Right renal cortex interstitium (tissue), 3 donors: ENCODE measurements at places on chromosomes 1 and 21.

DNA sequence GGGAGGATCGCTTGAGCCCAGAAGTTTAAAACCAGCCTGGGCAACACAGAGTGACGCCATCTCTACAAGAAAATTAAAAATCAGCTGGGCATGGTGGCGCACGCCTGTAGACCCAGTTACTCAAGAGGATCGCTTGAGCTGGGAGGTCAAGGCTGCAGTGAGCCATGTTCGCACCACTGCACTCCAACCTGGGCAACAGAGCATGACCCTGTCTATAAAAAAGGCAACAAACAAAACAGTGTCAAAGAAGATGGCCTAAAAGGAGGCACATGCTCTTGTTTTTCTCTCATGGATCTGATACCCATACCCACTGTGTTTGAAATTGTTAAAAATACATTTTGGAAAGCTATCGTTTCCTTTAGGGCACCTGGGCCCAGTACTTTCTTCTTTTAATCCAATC lies 191.7 kb downstream of the SLC45A1 start:
- no peak for DNase-seq

GRCh38 chr1:10635085-10635896 lies 160.5 kb downstream of the PEX14 start:
- DNase-seq, result no peak

DNA sequence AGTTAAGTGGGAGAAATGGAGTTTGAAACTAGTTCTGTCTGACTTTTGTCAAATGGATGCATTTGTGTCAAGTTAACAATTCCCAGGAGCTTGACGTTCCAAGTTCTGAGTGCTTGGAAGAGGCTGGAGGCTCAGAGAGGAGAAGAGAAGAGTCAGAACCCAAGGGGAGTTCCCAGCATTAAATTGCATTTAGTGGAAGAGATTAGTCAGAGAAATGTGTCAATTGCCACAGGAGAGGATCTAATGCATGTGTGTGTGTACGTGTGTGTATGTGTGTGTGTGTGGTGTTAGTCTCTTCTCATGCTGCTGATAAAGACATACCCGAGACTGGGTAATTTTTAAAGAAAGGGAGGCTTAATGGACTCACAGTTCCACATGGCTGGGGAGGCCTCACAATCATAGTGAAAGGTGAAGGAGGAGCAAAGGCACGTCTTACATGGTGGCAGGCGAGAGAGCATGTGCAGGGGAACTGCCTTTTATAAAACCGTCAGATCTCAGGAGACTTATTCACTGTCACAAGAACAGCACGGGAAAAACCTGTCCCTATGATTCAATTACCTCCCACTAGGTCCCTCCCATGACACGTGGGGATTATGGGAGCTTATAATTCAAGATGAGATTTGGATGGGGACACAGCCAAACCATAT lies 101.5 kb upstream of the TMEM51 start:
- DNase-seq, result no peak

- no peak for DNase-seq
Observed at GRCh38 chr1:223620297-223620897, 45.1 kb downstream of the CAPN8 start.

- peak; percentile 65 for DNase-seq
Observed at GRCh38 chr1:205356440-205357139, at the start of gene KLHDC8A. Gene KLHDC8A (minus strand): TSS chr1:205356922. CDS start chr1:205343604, 13,318 bp downstream.

DNA sequence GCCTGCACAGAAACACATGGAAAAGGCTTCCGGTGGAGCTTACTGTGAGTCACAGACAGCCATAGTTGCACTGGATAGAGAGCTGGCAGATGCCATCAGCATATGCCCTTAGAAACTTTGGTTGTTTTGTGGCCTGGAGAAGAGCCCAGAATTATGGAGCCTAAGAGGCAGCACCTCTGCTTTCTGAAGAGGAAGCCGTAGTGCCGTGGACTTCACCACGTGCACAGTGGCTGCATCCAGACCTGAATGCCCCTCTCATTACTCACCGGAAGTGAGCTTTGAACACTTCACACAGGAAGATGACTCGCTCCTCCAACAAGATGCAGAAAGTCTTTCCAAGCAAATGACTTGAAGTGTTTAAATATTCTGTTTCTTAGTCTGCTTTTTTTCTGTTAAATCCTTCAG lies 28.4 kb downstream of the JUN start:
- DNase-seq, result no peak

DNA sequence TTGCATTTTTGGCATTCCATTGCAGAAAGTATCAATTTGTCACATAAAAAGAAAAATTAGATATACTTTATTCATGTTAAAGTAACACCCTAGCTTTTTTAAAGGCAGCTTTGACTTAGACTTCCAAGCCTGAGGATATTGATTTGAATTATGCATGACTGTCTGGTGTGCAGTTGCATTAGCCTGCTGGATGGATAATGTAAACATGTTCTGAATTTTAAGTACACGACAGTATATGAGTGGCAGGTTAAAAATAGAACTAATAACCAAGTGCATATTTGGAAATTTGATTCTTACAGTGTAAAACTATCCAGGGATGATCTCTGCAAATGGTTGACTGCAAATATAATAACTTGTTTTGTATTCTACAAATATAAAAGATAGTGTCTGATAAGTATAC lies 124.0 kb downstream of the SYT14 start:
- no peak for DNase-seq

- DNase-seq, result no peak
Observed at GRCh38 chr1:28046716-28047115, 41.7 kb downstream of the EYA3 start.

- no peak for DNase-seq
Observed at GRCh38 chr1:245582026-245582425, 427.2 kb downstream of the KIF26B start.

- DNase-seq, result no peak
Observed at GRCh38 chr1:162548170-162548569, 13.4 kb upstream of the UAP1 start.

DNA sequence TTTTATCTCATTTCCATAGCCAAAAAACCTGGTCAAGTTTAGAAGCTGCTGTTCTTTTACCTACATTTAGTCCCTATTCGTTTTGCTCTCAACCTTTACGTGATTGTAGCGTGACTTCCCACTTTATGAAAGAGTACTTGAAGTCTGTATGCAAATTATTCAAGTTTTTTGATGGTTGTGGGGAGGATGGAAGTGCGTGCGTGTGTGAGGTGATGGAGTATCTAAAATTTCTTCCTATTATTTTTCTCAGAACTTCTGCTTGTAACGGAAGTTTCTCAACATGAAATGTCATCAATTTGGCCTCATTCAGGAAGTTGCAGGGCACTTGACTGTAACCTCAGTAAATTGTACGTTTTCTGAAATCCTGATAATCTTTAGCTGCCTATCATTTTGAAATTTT lies 64.0 kb downstream of the SAMSN1 start:
- no peak for DNase-seq

DNA sequence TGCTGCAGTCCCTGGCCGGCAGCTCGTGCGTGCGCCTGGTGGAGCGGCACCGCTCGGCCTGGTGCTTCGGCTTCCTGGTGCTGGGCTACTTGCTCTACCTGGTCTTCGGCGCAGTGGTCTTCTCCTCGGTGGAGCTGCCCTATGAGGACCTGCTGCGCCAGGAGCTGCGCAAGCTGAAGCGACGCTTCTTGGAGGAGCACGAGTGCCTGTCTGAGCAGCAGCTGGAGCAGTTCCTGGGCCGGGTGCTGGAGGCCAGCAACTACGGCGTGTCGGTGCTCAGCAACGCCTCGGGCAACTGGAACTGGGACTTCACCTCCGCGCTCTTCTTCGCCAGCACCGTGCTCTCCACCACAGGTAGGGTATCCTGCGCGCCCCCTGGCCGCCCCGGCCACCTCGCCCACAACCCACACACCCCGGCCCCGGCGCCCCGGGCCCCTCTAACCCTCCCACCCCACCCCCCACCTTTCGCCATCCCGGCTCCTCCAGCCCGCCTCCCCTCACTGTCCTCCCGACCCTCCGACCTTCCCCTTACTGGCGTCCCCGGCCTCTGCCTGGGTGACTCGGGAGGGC lies 352 bp downstream of the KCNK1 start:
- DNase-seq, result no peak

DNA sequence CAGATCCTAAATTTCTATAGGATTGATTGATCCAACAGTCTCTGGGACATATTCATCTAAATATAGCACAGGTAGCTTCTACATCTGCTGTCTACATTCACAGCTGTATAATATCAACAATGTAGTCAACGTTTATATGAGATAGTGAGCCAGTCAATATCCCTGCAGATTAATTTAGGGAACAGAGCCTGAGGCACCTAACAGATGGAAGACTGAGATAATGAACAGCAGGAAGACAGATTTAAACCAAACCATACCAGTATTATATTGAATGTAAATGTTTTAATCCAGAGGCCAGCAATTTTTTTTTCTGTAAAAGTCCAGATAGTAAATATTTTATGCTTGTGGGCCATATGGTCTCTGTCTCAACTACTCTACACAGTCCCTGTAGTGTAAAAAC lies 2072.4 kb downstream of the MRPL39 start:
- DNase-seq, result no peak
